ENCODE measurements at places on chromosomes 12 and 14.

- no peak for DNase-seq
Observed at GRCh38 chr12:56991319-56992246, 14.8 kb downstream of the ZBTB39 start.

GRCh38 chr12:915090-915489 lies 34.4 kb downstream of the RAD52 start:
- no peak for DNase-seq

GRCh38 chr12:66963901-66964300 lies 285.0 kb upstream of the GRIP1 start:
- DNase-seq, result no peak

GRCh38 chr12:49059299-49060171 lies 1.1 kb downstream of the KMT2D start:
- DNase-seq, result no peak

DNA sequence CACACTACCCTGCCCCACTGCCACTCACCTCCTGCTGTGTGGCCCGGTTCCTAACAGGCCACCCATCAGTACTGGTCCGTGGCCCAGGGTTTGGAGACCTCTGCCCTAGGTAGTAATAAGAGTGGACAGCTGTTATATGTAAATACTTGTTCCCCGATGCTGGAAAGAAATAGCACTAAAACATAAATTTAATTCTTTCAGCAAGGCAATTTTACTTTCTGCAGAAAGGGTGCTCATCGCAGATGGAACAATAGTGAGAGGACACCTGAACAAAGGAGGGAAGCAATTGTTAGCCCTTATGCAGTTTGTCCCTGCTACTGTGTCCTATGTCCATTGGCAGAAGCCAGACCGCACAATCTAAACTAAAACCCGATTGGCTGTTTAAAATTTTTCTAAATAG lies 5.9 kb upstream of the CYP46A1 start:
- DNase-seq, result no peak

- no peak for DNase-seq
Observed at GRCh38 chr14:36105401-36105800, 71.1 kb downstream of the PTCSC3 start.

DNA sequence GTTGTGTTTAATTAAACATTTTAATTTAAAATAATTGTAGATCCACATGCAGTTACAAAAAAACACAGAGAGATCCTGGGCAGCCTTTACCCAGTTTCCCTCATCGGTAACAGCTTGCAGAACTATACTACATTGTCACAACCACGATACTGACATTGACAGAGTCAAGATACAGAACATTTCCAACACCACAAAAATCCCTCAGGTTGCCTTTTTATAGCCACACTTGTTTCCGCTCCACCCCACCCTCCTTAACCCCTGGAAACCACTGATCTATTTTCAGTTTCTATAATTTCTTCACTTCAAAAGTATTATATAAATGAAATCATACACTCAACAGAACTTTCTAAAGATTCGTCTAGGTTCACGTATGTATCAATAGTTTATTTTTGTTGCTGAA lies 458.8 kb upstream of the SOX5 start:
- DNase-seq, result no peak

DNA sequence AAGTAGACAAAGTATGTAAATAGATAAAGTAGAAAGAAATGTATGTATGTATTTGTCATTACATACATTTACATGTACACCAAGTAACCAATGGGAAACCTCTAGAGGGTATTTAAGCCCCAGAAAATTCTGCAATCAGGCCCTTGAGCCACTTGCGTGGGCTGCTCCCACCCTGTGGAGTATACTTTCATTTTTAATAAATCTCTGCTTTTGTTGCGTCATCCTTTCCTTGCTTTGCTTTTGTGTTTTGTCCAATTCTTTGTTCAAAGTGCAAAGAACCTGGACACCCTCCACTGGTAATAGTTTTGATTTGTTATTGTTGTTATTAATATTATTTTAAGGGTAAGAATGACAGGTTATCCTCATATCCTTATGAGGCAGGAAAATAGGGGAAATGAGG lies 21.8 kb downstream of the CAPS2 start:
- no peak for DNase-seq

- peak; percentile 77 for DNase-seq
Observed at GRCh38 chr12:95605087-95605486, 53.8 kb upstream of the USP44 start.

- DNase-seq, result no peak
Observed at GRCh38 chr12:104044158-104044557, 5.8 kb downstream of the GLT8D2 start.

DNA sequence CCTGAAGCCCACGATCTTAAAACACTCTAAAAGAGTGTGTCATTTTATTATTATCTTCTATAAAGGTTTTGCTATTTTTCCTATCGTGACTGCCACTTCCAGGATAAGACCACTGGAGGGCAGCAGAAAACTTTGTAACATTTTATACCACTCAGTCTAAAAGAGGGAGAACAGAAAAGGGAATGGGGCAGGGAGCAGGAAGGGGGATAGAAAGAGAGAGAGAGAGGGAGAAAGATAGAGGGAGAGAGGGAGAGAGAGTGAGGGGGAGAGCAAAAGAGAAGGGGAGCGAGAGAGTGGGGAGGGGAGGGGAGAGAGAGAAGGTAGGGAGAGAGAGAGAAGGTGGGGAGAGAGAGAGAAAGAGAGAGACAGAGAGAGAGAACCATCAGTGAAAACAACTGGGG lies 2.0 kb upstream of the ART4 start:
- peak; percentile 65 for DNase-seq

GRCh38 chr12:29797565-29798355 lies 14.0 kb upstream of the TMTC1 start:
- DNase-seq, result no peak

- no peak for DNase-seq
Observed at GRCh38 chr12:90870971-90871725, 83.8 kb downstream of the CCER1 start.

DNA sequence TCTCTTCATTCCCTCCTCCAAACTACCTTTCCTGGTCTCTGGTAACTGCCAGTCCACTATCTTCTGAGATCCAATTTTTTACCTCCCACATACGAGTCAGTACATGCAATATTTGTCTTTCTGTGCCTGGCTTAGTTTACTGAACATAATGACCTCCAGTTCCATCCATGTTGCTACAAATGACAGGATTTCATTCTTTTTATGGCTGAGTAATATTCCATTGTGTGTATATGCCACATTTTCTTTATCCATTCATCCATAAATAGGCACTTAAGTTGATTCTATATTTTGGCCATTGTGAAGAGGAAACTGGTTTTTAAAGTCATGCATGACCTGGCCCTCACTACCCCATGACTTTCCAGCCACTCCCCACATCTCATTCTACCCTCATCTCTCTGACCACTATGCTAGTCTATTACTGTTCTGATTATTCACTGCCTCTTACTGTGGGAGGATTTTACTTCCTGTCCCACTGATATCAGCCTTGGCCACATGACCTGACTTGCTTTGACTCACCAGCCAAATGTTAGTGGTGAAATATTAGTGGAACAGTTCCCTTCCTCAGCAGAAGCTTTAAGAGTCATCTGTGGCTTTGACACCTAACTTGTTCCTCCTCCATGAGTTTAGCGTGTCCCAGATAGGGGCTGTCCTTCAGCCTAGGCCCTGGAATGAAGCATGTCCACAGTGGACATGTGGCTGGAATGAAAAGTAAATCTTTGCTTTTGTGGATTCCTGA lies 52.2 kb downstream of the GOLGA5 start:
- peak; percentile 82 for DNase-seq

GRCh38 chr12:77229640-77230442 lies 164.5 kb upstream of the E2F7 start:
- DNase-seq, result no peak

GRCh38 chr12:20188930-20189653 lies 179.2 kb upstream of the PDE3A start:
- no peak for DNase-seq

GRCh38 chr12:4690760-4691159 lies 29.4 kb upstream of the GALNT8 start:
- no peak for DNase-seq

DNA sequence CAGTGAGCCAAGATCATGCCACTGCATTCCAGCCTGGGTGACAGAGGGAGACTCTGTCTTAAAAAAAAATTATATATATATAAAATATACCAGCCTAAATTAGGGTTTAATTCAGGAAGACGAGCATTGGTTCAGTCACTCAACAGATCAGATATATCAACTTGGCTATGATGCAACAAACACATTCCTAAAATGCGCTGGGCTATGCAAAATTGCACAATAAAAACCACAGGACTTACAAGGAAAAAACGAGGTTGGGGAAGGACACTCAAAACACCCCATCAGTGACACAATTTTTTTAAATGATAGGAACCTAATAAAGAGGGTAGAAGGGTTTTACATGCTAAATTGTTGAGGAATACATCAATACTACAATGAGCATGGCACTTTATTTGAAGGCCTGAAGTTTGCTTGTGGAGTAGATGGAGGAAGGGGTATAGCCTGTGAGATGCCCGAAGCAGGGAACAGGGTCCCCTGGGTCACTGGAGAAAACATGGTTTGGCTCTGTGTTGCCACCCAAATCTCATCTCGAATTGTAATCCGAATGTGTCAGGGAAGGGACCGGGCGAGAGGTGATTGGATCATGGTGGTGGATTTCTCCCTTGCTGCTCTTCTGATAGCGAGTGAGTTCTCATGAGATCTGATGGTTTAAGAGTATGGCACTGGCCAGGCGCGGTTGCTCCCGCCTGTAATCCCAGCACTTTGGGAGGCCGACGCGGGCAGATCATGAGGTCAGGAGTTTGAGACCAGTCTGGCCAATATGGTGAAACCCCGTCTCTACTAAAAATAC lies 71.2 kb downstream of the TNFAIP2 start:
- DNase-seq, result peak; percentile 66

GRCh38 chr14:22118899-22119477 lies 445.4 kb upstream of the OR4E1 start:
- DNase-seq, result peak; percentile 80

DNA sequence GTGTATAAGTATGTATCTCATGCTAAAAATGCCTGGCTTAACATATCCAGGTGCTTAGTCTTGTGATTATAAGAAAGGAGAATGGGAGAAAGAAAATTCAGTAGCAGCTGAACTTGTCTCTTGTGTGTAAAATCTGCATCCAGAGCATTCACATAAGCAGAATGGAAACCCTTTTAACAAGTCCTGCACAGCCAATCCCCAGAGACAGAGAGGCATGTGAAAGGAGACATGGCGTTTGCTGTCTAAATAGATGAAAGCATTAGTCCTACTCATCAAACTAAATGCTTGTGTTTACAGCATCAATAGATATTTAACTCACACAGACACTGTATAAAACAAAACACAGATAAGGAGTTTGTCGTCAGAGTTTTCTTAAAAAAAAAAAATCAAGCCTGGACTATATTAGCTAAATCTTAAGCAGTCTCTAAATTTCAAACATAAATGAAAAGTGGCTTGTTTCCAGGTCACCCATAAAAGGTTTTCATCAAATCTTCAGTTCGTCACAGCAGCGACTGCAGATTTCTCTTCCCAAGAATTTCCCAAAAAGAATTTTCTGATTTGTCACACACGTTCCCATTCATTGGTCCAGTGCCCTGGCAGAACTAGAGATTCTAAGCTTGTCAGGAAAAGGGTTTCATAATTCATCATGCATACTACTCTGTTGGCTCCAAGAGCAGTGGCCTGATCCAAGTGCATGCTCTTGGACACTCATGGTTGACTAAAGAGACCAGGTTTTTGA lies 249.2 kb downstream of the BTG1 start:
- DNase-seq, result no peak

DNA sequence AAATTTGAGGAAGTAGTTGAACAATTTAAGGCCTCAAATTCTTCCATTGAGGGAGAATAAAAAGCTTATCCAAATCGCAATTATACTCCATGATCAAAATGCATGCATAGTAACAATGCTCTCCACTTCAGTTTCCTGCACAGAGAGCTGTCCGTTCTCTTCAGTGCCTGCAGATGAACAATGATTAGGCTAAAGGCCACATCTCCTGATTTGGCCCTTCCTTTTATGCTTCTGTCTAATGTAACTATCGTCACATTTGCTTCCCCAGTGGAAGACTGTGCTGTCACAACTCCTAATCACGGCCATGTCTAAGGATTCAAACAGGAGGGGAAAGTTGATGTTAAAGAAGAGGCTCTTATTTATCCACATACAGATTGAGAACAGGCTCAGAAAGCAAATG lies 113.6 kb upstream of the NPAS3 start:
- no peak for DNase-seq

- DNase-seq, result peak; percentile 43
Observed at GRCh38 chr12:25557830-25558436, 4.8 kb upstream of the LMNTD1 start.

DNA sequence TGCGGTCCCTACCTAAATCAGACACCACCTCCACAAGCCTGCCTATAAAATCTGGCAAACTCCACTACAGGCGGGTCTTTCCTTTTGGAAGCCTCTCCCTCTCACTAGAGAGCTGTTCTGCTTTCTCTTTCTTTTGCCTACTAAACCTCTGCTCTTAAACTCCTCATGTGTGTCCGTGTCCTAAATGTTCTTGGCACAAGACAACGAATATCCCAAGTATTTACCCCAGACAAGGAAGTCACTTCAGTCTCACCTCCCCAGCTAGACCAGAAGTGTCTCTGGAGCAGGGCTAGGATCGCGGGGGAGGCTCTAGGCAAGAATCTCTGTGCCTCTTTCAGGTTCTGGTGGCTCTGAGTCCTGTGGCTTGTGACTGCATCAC lies 37.2 kb upstream of the FICD start:
- DNase-seq, result no peak

DNA sequence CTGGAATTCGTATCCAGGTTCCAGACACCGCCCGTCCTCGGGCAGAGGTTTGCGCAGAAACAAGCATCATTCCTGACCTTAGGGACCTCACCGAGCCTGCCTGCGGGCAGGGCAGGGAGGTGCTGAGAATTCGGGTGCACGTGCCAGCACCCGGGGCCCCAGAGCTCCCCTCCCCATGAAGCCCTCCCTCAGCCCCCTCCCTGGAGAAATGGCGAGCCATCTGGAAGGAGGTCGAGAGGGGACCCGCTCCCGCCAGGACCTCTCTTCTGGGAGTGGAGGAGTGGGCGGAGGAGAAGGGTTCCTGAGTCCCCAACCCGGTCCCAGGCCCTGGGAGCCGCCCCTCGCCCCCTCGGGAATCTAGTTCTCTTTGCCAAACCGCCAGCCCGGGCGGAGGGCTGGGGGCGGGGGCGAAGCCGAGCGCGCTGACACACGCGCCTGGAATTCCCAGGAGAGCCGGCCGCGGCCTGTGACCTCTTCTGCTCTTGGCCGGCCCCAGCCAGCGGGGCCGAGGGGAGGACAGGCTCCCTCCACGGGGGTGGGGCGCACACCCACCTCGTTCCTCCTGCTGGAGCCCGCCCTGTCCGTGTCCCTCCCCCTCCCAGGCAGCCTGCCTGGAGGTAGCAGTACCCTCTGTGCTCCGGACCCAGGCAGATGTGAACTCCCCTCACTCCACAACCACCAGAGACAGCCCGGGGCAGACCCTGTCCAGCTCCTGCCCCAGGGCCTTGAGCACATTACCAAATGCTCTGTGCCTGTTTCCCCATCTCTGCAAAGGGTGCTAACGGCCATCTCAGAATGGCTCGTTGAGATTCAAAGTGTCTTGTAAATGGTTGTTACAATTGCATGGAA lies 23.0 kb upstream of the GPR132 start:
- DNase-seq, result peak; percentile 74

- no peak for DNase-seq
Observed at GRCh38 chr12:69069479-69069878, 136.5 kb upstream of the CPM start.

- peak; percentile 4 for DNase-seq
Observed at GRCh38 chr14:87018294-87018693, 974.7 kb downstream of the GALC start.

- no peak for DNase-seq
Observed at GRCh38 chr12:34398706-34399630, 376.7 kb downstream of the ALG10 start.

All from IMR-90 (cell line).